AG09309 (cell line): ENCODE measurements at places on chromosomes 3 and 15.

- no peak for DNase-seq
Measured at GRCh38 chr15:33328106-33328505, 17.3 kb downstream of the RYR3 start.

- DNase-seq: no peak
Measured at GRCh38 chr3:42019953-42020260, 58.0 kb upstream of the ULK4 start.

DNA sequence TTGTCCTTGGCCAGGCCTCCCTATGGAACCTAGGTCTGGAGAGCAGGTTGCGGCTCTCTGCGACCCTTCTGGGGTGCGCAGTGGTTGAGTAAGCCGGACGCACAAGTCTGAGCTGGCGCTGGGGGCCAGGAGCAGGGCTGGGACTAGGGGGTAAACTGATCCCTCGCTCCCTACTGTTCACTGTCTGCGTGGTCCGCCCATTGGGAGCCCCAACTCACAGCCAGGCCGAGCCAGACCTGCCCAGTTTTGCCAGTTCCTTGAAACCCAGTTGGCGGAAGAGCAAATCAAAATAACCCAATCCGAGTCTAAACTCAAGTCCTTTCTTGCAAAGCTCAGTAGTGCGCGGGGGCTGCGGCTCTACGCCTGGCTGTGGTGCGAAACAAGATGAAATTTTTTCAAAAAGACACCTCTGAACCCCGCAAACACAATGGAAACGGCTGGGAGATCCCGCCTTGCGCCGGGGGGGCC is 17.5 kb downstream of the RGMA start:
- DNase-seq: no peak

DNA sequence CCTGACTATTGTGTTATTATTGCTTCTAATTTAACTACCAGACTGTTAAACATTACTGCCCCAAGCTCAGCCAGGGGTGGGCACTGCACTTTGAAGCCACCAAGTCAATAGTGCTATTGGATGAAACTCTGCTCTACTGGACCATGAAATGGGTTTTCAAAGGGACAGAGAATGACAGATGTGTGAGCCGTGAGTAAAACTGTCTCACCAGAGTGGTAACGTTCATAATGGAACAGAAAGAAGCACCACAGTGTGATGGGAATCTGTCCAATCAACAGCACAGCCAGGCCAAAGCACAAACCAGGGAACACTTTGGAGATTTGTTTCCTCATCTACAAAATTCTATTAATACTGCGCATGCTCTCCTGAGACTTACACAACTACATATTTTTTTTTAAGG is 171.8 kb upstream of the LPP start:
- DNase-seq: no peak

- DNase-seq: no peak
Measured at GRCh38 chr3:120062474-120062873, 31.8 kb downstream of the GSK3B start.

- no peak for DNase-seq
Measured at GRCh38 chr3:10988001-10988665, 4.4 kb upstream of the SLC6A1 start.

DNA sequence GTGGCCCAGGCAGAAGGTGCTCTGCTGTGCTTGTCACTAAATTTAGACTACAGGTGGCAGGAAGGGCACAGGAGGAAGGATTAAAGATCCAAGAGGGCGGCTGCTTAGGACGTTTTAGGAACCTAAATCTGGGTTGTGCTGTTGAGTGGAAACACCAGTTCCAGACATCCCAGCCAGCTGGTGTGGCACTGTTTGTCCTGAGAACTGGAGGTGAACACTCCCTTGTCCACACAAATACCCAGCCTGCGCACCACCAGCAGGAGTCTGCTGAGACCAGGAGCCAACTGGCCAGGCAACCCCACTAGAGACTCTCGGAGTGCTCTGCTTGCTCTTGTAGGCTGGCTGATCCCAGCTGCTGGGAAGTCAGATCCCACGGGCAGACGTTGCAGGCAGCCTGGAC is 30.3 kb upstream of the UACA start:
- no peak for DNase-seq
